ENCODE measurements at places on chromosomes 3 and 15.

- no peak for DNase-seq
Measured at GRCh38 chr3:193829781-193830180, 236.8 kb downstream of the OPA1 start.

DNA sequence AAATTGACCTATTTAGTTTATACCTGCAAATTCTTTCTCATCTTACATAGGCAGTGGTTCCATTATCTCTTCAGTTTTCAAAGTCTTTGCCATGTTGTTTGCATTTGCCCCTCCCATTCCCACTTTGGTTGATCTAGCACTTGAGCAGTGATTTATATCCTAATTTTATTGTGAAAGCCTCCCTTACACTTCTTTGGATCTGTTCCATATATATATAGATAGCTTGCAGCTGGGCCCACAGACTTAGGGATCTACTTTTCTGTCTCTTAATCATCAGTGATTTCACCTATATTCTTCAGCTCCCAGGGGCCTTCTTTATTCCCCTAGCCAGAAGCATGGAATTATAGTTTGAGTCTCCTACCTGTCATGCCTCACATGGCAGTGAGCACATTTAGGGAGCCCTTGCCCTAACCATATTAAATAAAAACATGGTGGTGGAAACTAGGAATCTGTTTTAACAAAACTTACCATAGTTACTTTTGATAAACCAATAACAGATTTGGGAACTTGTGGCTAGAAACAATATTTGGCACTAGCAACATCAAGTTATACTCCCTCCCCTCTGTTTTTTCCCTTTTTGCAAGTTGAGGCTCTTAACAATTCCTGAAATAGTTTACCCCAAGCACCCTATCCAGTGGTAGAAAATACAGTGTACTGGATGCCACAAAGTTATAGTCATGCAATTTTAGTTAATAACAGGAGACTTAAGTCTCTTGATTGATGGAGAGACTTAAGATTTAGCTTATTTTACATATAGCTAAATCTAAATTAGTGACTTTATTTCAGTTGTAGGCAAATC lies 41.7 kb downstream of the ARIH1 start:
- DNase-seq: no peak

DNA sequence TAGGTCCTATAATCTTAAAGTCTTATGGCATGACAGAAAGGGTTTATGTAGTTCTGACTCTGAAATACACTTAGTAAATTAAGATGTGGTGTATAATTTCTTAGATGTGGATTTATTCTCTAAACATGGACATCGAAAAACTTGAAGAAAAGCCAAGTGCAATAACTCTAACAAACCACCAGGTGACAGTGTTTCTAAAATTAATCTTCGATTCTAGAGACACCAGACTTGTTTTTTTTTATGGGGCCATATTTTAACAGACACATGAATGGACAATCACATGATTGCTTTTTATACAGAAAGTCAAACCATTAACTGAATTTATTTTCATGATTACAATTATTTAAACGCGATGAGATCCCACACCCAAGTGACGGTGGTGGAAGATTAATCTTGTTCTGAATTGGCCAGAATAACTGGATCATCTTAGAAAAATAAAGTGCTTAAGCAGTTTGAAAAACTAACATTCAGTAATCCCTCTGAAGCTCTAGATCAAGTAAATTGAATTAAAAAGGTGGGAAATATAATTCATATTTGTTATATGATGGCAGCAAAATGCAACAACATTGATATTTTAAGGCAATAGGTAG lies 305.1 kb downstream of the LSAMP start:
- DNase-seq: no peak

DNA sequence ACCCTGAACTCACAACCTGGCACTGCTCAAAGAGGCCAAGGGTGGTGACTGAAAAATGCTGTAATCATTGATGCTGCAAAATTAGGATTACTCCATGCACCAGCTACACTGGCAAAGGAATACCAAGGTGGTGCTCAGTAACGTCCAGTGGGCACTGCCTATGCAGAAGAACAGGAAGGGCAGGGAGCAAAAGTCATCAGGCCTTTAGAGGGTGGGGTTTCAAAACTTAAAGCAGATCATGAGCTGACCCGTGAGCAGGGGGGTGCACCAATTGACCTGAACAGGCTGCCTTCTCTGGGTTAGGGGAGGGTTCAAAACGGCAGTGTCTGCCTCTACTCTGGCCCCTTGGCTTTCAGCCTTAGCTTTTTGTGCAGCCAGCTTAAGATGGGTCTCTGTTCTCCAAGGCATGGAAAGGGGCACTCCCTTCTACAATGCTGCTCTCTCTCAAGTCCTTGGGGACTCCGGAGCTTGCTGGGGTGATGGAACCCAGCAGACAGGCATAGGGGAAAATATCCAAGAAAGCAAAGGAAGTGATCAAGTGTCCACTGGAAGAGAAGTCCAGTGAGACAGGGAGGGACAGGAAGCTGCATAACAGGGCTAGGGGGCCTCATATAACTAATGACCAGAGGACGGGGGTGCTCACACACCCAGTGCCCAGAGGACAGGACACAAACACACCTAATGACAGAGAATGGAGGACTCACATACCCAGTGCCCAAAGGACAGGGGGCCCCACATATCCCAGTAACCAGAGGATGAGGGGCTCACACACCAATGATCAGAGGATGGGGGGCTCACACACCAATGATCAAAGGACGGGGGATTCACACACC lies 11.4 kb downstream of the RAB6B start:
- no peak for DNase-seq
